ENCODE measurements at places on chromosomes 13 and 19.

DNA sequence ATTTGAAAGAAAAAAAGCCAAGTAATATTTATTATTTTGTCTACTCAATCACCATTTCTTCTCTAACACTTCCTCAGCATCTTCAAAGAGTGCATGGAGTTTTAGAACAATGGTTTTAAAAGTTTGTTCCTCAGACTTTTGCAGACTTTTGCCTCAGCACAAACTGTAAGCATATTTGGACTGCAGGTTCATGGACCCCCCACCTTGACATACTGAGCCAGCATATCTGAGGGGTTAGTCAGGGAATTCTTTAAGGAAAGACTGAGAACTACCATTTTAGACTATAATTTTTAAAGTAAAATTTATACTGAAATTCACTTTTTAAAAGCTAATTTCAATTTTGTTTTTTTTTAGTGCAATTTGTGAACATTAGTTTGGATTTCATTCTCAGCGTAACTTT is 1676.8 kb upstream of the PCDH20 start:
- no peak for DNase-seq

- no peak for DNase-seq
These were observed 21.7 kb downstream of the TNFSF14 start for GRCh38 chr19:6648141-6648715.

- DNase-seq, result no peak
These were observed 19.2 kb upstream of the LPAR6 start for GRCh38 chr13:48431987-48432615.

DNA sequence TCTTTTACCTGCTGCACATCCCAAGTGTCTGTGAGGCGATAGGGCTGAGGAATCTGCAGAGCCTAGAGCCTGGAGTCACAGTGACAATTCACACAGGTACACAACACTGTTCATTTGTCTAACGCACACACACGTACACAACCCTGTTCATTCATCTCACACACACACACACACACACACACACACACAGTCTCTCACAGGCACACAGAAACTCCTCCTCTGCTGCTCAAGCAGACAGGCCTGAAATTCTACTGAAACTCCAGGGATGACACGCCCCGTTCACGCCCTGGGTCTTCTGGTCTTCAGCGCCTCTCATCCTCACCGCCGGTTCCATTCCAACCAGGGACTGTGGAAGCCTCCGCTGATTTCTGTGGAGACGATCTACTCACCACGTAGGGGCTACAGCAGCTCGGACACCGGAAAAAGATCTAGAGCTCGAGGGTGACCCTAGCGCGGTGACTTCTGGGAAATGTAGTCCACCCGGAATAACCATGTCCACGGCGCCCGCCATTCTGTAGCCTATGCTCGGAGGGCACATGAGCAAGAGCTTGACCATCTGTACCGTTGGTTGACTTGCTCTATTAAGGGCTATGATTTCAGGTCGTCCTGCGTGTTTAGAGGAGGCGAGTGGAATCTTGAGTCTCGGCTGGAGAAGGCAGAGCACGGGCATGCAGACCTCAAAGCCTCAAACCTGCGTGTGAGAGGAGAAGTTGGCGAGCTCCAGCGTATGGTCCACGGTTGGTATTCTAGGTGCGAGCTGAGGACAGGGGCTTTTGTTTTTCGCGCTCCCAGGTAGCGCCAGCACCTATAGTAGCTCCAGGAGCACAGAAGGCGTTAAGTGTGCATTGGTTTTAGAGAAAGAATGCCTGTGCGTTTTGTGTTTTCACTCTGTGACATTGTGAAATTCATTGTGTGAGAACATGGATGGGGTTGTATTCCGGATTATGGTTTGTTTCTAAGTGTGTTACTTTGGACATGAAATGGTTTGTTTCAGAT is 33.4 kb downstream of the ZNF45 start:
- DNase-seq, result no peak

DNA sequence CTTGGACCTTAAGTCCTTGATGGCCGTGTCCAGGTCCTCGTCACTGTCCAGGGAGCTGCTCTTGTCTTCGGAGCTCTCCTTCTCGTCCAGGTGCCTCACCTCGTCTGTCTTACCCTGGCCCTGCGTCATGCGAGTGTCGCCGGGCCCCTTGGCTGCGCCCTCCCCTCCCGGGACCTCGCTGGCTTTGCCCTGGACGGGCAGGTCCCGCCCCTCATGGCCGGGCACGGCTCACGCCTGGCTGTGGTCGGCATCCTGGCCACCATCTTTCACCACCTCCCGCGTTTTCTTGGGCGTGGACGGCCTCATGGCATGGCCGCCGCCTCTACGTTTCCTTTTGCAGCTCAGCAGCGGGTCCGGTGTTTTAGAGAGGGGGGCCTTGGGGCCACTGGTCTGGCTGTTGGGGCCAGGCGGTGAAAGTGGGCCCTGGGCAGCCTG is 14.8 kb downstream of the RB1 start:
- no peak for DNase-seq

DNA sequence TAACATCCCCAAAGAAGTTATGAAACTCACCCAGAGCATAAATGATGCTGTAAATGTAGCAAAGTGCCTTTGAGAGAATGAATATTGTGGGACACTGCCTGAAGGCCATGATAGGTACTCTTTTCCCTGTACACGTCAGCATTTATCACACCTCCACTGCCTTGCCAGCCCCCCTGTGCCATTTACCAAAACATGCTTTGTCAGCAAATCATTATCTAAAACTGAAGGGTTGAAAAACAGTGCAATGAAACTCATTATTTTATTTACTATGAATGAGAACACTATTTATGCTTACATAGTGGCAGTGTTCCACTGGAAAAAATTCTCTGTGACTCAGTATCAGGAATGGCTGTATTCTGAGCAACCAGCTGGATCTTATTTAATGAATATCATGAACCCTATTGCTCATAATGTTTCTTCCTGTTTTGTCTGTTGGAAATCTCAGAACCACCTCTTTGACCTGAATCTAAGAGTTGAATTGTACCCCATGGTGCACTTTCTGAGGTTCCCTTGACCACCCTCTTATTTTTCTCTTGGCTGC is 564.1 kb downstream of the DCT start:
- DNase-seq, result peak; percentile 5

GRCh38 chr19:56174550-56174949 is 1.3 kb upstream of the GALP start:
- no peak for DNase-seq

DNA sequence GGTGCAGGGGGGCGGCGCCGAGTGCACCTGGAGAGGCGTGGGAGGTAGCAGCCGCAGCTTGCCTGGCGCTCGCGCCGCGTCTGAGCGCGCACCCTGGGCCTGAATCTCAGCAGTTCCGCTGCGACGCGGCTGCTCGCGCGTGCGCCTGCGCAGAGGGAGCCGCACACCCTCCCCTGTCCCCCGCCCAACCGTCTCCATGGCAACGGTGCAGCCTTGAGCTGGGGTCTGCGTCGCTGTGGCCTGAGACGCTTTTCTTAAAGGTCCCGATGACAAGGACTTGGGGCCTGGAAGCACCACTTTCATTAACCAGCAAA is at the start of gene PNMA8B:
Gene PNMA8B, minus strand, starts transcription at position 82 of the 314 bp plus-strand sequence. CDS start 402 bp downstream, outside the sequence.
- no peak for DNase-seq

DNA sequence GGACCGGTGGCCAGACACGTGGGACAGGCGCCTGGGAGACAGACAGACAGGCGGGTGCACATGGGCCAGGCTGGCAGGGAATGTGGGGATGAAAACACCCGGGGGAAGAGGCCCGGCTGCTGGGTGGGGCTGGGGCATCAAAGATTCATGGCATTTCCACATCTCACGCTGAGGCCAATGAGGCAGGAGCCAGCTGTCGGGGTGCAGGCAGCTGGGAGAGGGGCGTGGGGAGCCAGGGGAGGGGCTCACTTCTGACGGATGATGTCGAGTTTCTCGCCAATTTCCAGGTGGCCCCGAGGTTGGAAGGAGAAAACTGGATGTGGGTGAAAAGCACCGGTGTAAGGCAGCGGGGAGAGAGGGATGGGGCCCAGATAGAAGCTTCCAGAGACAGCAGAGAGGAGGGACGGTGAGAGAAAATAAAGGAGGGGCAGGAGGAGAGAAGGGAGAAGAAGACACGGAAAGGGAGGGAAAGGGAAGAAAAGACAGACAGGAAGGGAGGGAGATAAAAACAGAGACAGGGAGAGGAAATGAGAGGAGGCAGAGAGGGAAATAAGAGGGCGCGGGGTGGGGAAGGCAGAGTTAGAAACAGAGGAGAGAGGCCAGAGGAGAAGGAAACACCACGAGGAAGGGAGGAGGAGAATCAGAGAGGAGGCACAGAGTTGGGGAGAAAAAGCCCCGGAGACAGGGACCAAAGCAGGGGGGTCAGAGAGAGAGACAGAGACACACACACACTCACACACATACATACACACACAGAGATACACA is 8.0 kb upstream of the CCER2 start:
- no peak for DNase-seq

GRCh38 chr13:73879346-73880015 is 254.7 kb downstream of the KLF12 start:
- no peak for DNase-seq

DNA sequence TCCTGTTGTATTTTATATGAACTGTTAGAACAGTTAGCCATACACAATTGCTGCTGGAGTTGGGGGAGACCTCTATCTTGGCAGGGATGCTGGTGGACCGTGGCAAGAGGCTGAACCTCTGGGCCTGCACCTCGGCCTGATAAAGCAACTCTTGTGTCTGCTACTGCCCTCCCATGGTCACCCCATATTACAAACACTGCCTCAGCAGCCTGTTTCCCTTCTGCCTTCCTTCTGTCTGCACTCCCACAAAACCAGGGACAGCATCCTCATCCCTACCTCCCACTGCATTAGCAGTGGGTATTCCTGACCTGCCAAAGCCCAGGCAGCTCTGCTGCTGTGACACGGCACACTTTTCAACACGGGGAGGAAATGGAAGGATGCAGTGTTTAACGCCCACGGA is 456.4 kb downstream of the FGF14 start:
- no peak for DNase-seq

DNA sequence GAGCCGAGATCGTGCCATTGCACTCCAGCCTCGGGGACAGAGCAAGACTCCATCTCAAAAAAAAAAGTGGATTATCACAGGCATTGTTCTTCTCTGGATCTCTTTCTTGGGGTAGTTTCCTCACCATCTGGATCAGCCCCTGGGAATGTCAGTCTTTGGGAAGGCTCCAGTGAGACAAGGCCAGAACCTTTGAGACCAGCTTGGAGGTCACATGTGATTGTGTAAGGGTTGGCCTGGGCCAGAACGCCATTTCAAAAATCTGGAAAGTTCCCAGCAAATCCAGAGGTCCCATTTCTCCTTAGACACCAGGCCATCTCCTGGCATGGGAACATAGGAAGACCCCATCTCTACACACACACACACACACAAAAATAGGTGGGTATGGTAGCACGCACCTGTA is 14.2 kb upstream of the ANGPTL8 start:
- DNase-seq, result no peak

DNA sequence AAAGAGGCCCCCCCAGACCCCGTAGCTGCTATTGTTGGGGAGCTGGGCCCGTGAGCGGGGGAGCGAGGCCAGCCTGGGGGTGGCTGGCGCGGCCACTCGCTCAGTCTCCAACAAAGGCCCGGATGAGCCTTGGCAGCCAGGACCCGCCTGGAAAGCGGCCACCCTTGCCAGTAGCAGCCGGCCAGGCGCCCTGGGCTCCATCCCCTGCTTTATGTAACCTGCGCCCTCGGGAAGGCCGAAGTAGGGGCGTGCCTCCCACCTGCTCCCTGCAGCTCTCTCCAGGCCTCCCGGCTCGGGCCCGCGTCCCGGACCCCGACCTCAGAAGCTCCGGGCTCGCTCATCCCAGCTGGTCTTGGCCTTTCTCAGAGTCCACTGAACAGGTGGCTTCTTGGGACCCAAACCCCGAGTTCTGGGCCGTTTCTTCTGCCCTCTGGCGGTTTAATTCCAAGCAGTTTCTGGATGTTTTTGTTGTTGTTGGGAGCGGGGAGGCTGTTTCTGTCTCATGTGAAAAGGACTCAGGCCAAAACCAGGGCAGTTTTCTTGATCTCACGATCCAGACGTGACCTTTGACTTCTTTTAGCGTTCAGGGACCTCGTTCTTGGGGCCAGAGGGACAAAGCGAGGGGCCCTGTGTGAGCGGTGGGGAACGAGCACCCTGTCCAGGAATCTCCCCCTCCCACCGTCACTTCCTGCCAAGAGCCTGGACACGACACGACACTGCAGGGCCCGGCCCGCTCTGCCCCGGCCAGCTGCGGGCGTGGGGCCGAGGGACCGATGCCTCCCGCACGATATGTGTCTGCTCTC is 1.2 kb downstream of the CDC34 start:
- peak; percentile 20 for DNase-seq

DNA sequence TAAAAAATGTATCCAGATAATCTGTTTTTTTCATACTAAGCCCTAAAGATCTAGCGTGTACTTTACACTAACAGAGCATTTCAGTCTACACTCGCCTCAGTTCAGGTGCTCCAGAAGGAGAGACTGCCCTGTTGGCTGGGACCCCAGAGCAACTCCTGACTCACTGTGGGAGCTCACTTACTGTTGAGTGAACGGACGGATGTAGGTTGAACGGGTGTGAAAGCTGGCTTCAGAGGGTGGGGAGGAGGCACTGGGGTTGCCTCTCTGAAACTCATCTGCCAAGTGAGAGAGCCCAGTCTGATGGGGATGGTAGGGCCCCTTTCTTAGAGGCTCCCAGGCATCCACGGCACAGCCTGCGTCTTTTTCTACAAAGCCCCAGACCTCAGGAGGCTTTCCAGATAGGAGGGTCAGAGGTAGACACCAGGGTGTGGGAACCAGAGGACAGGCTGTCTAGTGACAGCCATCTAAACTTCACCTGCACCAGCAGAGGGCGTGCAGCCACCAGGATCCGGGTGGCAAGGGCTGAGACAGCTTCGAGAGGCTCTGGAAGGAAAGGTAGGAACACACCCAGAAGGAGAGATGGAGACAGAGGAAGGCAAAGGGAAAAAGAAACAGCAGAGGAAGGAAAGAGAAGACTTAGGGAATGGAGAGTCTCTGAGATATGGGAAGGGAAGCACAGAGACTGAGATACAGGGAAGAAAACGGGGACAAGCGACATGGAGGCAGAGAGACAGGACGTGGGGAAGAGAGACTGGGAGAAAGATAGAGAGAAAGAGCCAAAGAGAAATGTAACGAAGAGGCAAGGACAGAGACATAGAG is 3.7 kb downstream of the KASH5 start:
- DNase-seq, result peak; percentile 28

DNA sequence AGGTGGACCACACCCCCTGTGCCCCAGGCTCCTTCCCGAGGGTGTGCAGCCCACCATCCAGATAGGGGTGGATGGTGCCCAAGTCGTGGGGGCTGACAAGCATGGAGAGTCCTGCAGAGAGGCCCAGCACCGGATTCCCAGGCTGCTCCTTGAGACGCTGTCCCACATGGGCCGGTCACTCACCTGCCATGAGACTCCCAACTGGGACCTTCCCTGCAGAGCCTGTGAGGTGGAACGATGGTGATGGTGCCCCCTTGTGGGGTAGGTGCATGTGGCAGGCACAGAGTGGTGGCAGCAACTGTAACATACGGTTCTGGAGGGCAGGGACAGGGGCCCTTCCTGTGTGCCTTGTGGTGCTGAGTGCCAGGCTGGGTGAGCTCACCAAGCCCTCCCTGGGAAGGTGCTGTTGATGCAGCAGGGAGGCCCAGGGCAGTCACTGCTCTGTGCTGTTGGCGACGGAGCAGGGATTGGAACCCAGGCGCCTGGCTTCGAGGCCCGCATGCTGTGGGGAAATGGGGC is 33.1 kb downstream of the PPP1R37 start:
- DNase-seq, result no peak

Measured in HS-5 (cell line).